ENCODE measurements at places on chromosomes 7 and 10.

DNA sequence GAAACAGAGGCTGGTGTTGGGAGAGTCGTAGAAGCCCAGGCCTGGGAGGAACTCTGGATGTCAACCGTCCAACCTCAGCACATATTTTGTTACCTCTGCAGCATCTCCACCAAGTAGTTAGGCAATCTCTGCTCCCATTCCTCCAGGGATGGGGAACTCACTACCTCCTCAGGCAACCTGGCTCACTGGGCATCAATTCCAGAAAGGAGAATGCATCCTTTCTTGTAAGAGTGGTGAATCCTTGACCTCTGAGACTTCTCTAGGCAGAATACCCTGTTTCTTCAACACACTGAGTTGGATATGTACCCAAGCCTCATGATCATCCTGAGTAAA is 136.7 kb upstream of the ZMIZ1 start:
- no peak for DNase-seq

- no peak for DNase-seq
Measured at GRCh38 chr7:105285118-105285874, 103.4 kb downstream of the SRPK2 start.

- DNase-seq, result no peak
Measured at GRCh38 chr10:93068411-93069244, 5.1 kb upstream of the CYP26A1 start.

GRCh38 chr10:97335188-97335619 is 675 bp upstream of the FRAT2 start:
- no peak for DNase-seq

DNA sequence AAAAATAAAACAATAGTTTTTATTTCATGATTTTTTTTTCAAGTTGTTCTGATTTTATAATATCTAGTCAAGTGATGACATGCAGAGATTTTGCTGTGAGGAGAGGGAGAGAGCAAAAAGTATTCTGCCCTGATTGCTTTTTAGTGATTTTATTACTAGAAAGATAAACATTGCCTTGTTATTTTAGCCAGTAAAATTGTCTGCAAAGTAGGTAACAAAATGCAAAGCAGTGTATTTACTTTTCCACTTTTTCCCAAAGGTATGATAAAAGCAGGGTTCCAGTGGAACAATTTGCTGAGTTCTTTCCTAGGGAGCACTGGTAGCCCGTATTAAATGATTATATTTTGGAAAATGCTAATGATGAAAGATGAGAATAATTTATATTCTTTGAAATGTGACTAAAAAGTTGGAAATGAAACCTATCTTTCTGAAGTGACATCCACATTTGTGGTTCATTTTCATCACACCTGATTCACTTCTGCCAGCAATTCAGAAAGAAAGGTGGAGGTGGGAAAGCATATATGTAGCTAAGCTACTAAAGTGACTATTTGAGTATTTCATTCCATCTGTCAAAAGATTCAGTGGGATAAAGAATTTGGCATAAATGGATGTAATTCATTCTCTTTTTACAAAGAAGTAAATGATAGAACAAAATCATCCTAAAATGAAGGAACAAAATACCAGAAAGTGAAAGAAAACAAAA is 300.3 kb downstream of the ADK start:
- no peak for DNase-seq

DNA sequence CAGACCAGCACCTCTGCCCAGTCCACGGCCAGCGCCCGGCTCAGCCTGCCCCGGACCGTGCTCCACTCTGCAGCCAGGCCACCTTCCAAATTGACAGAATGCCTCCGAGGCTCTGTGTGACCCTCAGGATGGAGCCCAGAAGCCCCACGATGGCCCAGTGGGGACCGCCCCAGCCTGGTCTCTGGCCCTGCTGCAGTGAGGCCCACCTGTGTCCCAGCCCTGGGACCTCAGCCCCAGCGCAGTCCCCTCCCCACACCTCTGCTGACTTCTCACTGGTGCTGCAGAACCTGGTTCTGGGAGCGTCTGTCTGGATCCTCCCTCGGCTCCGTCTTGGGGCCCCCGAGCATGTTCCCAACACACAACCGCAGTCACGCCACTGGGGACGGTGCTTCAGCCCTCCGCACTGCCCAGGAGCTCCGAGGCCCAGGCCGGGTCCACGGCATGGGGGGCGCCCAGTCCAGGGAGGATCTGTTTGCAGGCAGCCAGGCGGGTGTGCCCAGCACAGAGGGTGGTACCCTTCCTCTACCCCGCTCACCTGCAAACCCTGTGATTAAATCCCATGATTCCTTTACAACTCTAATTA is 248.1 kb downstream of the ELFN1 start:
- DNase-seq, result no peak

GRCh38 chr7:157523371-157523765 is 186.6 kb downstream of the DNAJB6 start:
- DNase-seq, result no peak

DNA sequence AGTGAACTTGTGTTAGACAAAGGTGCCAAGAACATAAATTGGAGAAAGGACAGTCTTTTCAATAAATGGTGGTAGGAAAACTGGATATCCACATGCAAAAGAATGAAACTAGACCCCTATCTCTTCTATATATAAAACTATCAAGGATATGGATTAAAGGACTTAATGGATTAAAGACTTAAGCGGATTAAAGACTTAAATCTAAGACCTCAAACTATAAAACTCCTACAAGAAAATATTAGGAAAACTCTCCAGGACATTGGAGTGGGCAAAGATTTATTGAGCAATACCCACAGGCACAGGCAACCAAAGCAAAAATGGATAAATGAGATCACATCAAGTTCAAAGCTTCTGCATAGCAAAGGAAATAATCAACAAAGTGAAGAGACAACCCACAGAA is 242.9 kb upstream of the MEOX2 start:
- DNase-seq, result no peak

DNA sequence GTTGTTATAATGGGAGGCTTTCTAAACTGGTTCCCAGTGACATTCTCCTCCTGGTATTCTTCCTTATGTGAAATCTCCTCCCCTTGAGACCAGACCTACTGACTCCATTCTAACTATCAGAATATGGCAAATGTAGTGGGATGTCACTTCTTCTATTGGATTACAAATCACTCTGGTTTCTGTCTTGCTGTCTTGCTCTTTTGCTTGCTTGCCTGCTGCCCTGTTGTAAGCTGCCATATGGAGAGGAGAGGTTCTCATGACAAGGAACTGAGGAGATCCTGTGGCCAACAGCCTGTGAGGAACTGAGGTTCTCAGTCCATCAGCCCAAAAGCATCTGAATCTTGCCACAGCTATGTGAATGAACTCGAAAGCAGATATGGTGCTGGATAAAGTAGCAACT is 4.7 kb upstream of the NRCAM start:
- no peak for DNase-seq

- no peak for DNase-seq
Measured at GRCh38 chr10:74081941-74082718, 68.5 kb downstream of the AP3M1 start.

- no peak for DNase-seq
Measured at GRCh38 chr10:129961157-129961701, 2.8 kb downstream of the EBF3 start.

DNA sequence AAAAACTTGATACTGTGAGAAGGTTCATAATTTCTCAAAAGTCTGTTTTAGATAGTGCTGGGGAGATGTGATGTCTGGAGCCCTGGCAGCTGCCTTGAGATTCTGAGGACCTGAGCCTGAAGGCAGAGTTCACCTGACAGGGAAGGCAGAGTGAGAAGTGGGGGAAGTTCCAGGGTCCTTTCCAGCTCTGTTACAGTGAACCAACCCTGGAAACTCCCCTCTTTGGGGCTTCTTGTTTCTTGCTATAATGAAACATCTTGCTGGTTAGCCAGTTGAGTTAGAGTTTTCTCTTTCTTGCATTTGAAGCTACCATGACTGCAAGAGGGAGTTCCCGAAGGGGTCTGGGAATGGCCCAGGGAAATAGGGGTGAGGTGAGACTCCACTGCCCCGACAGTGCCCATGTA is 158.9 kb upstream of the TNRC18 start:
- DNase-seq, result no peak

DNA sequence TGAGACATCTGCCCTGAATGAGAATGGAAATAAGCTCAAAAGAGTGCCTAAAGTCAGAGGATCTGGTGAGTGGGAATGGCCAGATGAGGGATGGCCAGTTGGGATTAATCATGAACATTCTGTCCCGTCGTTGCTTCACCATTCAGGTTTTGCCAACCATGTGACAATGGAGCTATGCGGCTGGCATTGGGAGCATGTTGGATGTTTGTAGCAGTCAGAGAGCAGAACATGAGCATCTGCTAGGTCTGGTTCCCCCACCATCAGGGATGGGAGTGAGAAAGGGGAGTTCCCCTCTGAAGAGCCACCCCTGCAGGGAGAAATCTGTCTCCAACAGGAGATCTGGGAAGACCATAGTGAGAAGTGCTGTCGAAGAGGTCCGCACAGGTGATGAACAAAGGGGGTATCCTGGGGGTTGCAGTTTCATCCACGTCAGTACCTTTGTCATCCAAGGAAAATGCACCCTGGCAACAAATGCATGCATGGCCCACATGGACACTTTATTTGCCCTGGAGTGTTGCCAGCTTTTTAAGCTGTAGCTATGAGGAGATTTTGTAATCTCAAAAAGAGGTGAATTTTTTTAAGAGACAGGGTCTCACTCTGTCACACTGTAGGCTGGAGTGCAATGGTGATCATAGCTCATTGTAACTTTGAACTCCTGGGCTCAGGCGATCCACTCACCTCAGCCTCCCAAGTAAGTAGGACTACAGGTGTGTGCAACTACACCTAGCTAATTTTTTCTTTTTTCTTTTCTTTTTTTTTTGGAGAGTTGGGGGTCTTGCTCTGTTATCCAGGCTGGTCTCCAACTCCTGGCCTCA is 190.2 kb downstream of the CAMK1D start:
- DNase-seq, result no peak

DNA sequence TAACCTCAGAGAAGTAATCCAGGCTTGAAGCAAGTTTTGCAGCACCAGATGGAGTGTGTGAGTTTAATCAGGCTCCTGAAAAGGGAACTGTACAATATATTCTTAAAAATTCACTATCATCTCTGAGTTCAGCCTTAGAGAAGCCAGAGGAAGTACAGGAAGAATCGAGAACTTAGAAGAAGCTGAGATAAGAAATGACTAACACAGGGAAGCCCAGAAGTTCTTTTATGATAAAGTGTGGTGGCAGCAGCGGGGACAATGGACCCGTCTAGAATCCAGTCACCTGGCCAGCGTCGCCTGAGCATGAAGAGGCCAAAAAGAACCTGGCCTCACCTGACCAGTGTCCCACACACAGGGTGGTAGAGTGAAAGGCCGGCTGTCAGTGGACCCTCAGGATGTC is 161.0 kb downstream of the USP6NL start:
- DNase-seq, result no peak

- DNase-seq, result no peak
Measured at GRCh38 chr7:98514211-98515031, 102.7 kb upstream of the NPTX2 start.

DNA sequence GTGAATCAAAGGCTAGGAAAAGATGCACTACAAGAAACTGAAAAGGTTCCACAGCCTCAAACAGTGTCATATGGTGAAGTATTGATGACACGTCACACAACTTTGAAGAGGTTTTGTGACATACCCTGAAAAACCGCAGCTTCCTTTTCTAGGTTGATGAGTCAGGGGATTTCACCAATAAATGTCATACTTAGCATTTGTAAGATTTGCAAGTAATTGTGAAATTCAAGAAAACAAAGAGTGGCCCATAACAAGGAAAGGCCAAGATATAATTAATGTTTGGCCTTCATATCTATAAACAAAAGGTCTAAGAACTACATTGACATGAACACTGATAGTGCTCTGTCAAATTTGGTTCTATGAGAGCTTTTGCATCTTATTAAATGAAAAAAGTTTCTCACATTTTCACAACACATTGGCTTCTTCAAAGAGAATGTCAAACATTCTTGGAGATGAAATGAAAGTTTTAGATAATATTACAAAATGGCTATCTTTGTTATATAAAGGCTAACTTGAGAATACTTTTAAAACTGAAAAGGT is 62.0 kb upstream of the NAMPT start:
- peak; percentile 55 for DNase-seq

GRCh38 chr10:118501171-118501570 is 94.3 kb downstream of the PRLHR start:
- no peak for DNase-seq

GRCh38 chr10:78802866-78803265 is 265.9 kb upstream of the ZMIZ1 start:
- no peak for DNase-seq

Data from T-helper 22 cell (primary cell).